ENCODE measurements at places on chromosomes 7 and 10. TPM values are rescaled to one million over a fixed set of nuclear protein-coding genes. Genes with fewer than 3 reads are reported as not detected.

The KNDC1 gene
- 3.3 TPM for total RNA-seq

The C7orf25 gene
- 6.6 TPM for total RNA-seq

The NXPH1 gene
- not detected for total RNA-seq

The PTPN20 gene
- total RNA-seq = 0.09 TPM

The DPP6 gene
- total RNA-seq = not detected

The SPDYE2 gene
- total RNA-seq = not detected

The GSAP gene
- total RNA-seq = 3.2 TPM

The BTBD16 gene
- total RNA-seq = not detected

The CREB5 gene
- total RNA-seq = 15.9 TPM

The CYP2W1 gene
- total RNA-seq = not detected

The LRRD1 gene
- not detected for total RNA-seq

Measured in bronchial smooth muscle cell (primary cell).